ENCODE measurements at places on chromosomes 7 and 10.
A peak's percentile ranks its signal among the peaks of the same experiment; 100 is the strongest.

- DNase-seq = no peak
These were observed 49.1 kb upstream of the MSMB start for GRCh38 chr10:46094931-46095750.

DNA sequence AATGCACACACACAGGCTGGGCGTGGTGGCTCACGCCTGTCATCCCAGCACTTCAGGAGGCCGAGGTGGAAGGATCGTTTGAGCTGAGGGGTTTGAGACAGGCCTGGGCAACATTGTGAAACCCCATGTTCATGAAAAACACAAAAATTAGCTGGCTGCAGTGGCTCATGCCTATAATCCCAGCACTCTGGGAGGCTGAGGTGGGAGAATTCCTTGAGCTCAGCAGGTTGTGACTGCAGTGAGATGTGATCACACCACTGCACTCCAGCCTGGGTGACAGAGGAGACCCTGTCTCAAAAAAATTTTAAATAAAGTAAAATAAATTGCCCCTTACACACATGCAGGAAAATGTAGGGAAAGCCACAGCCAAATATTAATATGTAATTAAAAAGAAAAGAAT lies 44.1 kb downstream of the RNF32 start:
- no peak for DNase-seq

DNA sequence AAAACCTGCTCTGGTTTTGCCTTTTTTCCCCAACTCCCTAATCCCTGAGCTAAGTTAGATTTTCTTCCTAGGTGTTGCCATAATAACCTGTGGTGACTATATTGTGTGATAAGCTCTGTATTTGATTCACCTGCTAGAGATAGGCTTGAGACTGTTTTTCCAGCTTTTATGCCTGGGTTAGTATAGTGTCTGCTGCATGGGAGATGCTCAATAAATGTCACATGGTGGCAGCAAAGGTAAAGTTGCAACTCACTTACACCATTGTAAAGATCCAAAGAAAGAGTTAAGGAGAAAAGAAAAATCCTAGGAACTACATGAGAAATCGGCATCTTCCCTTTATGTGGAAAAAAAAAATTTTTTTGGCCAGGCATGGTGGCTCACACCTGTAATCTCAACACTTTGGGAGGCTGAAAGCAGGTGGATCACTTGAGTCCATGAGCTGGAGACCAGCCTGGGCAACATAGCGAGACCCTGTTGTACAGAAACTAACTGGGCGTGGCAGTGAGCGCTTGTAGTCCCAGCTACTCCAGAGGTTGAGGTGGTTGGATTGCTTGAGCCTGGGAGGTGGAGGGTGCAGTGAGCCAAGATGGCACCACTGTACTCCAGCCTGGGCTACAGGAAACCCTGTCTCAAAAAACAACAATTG lies 3.7 kb downstream of the CCNJ start:
- DNase-seq = peak; percentile 18

GRCh38 chr7:96246919-96247318 lies 75.0 kb downstream of the SLC25A13 start:
- no peak for DNase-seq

- peak; percentile 14 for DNase-seq
These were observed 211.1 kb upstream of the LRRTM3 start for GRCh38 chr10:66714741-66715140.

GRCh38 chr10:121242741-121243608 lies 355.3 kb downstream of the FGFR2 start:
- no peak for DNase-seq

- DNase-seq = no peak
These were observed 86.2 kb downstream of the SLC16A9 start for GRCh38 chr10:59623133-59624121.

DNA sequence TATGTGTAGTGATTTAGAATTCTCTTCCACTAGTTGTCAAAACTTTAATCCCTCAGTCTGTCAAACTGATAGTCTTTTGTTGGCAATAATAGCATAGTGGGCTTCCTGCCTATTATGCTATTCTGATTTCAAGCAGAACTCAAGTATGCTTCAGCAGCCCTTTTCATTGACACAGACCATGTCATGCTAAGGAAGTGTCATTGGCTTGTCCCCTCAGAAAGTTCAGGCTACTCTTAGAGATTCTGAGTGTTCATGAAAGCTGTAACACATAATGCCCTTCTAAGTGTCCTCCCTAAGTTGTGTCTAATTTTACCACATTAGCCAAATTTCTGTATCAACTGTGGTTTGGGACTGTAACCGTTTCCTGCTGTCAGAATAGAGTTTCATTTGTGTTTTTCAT lies 198.7 kb downstream of the THSD7A start:
- no peak for DNase-seq

GRCh38 chr10:12337453-12338372 lies 11.6 kb upstream of the CAMK1D start:
- DNase-seq = peak; percentile 27

- DNase-seq = peak; percentile 88
These were observed at the start of gene SEMA3D for GRCh38 chr7:85186521-85187241. TSS of gene SEMA3D (minus strand) at chr7:85187056. CDS start at chr7:85121891, 65,165 bp downstream.

- no peak for DNase-seq
These were observed 85.2 kb upstream of the PIK3CG start for GRCh38 chr7:106779877-106780276.

DNA sequence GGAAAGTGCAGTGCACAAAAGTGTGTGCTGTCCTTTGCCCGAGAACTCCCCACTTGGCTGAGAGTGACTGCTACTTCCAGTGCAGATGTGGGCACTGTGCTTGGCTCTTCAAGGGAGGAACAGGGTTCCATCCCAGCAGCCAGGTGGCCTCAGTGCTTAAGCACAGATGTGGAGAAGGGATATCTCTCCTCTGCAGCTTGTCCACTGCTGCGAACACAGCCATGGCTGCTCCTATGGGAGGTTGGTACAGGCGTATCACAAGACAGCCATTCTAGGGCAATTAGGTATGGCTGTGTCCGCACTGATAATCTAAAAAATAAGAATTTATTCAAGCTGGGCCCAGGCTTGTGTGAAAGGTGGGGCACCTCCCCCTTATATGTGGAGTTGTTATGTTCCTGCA lies 66.6 kb downstream of the GLCCI1 start:
- no peak for DNase-seq

GRCh38 chr7:7964691-7965090 lies 3.9 kb upstream of the GLCCI1 start:
- no peak for DNase-seq

DNA sequence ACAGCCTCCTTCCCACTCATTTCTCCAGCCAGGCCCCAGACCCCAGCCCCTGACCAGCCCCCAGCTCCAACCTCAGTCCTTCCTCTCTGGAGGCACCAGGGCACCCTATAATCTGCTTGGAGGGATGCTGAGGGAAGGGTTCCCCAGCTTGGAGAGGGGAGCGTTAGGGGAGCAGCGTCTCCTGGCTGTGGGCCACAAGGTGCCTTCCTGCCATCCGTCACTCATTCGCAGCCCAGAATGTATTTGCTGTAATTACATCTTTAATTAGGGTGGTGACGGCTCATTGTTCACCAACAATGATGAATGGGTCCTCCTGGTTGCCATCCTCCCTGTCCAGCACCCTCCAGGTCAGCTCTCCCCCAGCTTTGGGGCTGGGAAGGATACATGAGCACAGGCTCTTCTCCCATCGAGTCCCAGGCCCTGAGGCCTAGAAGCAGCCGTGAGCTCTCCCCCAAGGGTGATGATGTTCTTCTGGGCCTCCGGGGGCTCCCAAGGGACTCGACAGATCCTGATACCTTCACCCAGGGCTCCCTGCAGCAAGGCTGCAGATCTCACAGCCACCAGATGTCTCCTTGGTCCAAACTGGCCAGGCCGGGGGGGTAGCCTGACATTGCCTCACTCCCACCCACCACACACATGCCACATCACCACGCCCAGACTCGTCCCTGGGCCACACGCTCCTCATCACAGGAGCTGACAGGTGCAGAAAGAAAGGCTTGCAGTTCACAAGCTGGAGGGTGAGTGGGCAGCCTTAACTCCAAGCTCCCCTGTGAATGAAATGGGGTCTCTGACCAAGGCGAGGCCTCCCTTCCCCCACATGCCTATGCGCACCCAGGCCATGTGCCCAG lies 26.8 kb downstream of the POLL start:
- no peak for DNase-seq

- DNase-seq = peak; percentile 83
These were observed 206.5 kb upstream of the CNTNAP2 start for GRCh38 chr7:145909991-145910513.

DNA sequence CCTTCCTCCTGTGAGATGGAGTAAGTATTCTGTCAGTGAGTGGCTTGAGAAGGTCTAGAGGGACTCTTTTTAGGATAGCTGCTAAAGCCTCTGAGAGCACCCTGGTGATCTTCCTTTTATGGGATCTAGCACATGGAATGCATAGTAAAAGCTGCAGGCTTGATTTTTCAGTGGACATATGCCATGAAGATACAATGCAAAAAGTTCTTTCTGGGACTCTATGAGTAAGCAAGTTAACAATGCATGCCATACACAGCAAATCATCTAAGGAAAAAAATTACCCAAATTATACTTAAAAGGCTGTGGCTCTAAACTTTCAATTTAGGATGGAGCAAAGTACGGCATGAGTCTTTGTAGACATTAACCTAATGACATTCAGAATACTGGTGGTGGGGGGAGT lies 154.5 kb downstream of the SGMS1 start:
- DNase-seq = peak; percentile 36

- DNase-seq = no peak
These were observed 603.0 kb downstream of the PTPRN2 start for GRCh38 chr7:157984423-157985163.

- DNase-seq = no peak
These were observed 188.4 kb downstream of the PPP1R17 start for GRCh38 chr7:31875424-31875823.

DNA sequence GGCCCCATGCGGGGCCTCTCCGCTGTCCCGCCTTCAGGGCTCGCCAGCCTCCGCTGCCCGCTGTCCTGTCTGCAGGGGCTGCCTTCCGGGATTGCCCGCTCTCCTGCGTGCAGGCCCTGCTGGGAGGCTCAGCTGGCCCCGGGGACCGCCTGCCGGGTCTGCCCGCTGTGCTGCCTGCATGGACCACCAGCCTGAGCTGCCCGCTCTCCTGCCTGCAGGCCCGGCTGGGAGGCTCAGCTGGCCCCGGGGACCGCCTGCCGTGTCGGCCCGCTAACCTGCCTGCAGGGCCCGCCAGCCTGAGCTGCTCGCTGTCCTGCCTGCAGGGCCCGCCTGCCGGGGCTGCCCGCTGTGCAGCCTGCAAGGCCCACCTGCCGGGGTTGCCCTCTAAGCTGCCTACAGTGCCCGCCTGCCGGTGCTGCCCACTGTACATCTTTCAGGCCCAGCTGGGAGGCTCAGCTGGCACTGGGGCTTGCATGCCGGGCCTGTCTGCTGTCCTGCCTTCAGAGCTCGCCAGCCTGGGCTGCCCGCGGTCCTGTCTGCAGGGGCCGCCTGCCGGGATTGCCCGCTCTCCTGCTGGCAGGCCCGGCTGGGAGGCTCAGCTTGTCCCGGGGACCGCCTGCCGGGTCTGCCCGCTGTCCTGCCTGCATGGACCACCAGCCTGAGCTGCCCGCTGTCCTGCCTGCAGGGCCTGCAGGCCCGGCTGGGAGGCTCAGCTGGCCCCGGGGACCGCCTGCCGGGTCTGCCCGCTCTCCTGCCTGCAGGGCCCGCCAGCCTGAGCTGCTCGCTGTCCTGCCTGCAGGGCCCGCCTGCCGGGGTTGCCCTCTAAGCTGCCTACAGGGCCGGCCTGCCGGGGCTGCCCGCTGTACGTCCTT lies 165.1 kb downstream of the GLRX3 start:
- DNase-seq = peak; percentile 19

DNA sequence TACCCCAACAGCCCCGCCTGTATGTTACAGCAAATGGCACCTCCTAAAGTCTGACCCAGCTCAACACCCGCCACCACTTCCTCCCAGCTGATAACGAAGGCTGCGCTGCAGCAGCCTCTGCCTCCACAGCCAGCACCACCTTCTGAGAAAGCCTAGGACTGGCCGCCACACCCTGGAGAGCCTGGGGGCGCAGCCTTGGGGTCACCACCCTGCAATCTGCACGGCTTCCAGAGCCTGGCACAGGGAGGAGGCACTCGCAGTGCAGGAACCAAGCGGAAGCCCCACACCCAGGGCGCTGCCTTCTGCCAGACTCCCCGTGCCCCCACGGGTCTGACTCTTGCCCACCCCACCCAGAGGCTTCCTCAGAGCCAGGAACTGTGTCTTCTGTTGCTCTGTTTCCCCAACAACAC lies 112.5 kb downstream of the MAD1L1 start:
- no peak for DNase-seq

- peak; percentile 13 for DNase-seq
These were observed 26.3 kb upstream of the CCDC7 start for GRCh38 chr10:32419615-32420014.

GRCh38 chr10:126448091-126448490 lies 59.8 kb upstream of the ADAM12 start:
- DNase-seq = peak; percentile 70

DNA sequence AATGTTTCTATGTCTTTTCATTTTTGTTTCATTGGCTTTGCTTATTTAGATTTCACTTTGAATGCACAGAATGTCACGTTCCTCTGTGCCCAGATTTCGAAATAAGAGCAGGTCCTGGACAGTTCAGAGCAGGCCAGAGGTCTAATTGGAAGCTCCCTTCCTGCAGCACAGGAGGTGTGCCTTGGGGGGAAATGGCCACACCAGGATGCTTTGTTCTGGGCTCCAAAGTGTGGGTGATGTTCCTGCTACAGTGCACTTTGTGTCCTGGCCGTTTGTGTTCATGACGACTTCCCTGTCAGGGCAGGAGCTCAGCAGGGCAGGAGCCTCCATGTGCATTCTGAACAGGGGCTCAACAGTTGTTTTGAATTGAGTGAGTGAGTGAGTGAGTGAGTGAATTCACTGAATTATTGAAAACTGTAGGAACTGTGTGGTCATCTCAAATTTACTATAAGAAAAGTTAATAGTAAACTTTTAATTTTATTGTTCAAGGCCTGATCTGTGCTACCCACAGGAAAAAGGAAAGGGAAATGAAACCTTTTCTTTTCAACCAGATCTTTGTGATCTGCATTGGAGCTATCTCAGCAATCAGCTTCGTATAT lies 109.5 kb upstream of the GJD4 start:
- DNase-seq = no peak

DNA sequence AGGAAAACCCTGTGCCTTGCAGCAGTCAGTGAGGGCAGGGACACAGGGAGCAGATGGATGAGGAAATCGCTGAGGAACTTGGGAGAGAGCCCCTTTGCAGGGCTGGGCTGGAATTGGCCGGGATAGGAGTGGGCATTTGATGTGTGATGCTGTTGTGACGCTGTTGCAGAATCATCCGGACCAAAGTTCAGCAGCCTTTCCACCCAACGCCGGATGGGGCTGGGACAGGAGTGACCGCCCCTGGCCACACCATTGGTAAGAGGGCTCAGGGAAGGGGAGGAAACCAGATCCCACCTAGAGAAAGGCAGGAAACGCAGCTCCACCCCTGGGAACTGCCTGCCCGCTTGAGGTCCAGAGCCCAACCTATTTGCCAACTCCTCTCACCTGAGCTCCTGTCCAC lies 33.9 kb downstream of the PAX2 start:
- DNase-seq = no peak

DNA sequence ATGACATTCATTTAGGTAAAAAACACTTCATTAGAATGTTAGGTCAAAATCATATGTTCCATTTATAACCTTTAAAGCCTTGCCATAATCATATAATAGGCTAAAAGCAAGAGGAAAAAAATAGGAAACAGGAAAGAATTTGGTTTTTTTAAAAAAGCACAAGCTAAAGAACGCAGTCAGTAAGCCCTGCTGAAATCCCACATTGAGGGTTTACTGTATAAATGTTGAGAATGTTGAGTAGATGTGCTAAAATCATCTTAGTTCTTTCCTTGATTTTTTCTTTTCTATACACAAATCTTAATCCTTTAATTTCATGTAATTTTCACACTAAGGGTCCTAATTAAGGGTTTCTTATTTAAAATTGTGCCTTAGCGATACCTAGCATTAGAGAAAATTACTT lies 133.0 kb downstream of the TSPAN12 start:
- no peak for DNase-seq
